ENCODE measurements at places on chromosomes 3 and 15.

GRCh38 chr3:5840056-5840455, 652.5 kb downstream of the EDEM1 start:
- no peak for DNase-seq

DNA sequence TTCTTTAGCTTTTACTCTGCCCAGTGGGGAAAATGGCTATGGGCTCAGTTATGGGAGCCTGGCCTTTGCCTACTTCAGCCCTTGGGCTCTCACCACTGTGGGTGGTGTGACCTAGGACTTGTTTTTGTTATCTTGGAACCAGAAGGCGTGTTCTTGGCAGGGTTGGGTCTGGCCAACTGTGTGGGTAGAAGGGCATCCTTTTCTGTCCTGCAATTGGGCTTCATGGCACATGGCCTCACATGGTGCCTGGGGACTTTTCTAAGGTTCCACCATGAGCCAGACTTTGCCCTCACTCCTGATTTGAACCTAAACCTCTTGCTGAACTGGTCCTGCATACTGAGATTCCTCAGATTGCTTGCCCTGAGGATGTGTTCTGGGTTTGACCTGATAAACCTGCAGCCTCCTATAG, 1.7 kb downstream of the GLYCTK start:
- DNase-seq, result no peak

GRCh38 chr3:42729404-42730145, 27.0 kb upstream of the HHATL start:
- DNase-seq, result no peak

DNA sequence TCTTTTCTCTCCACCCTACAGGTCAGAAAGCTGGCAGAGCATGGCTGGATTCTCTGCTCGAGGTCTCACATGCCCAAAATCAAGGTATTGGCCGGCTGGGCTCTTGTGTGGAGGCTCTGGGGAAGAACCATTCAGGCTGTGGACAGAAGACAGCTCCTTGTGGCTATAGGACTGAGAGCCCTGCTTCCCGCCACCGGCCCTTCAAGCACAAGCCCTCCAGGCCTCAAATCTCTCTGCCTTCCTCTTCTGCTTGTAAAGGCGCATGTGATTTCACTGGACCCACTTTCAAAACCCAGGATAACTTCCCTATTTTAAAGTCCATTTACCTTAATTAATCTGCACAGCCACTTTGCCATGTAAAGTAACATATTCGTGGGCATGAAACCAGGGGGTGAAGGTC, 36.2 kb upstream of the MGLL start:
- DNase-seq, result no peak

DNA sequence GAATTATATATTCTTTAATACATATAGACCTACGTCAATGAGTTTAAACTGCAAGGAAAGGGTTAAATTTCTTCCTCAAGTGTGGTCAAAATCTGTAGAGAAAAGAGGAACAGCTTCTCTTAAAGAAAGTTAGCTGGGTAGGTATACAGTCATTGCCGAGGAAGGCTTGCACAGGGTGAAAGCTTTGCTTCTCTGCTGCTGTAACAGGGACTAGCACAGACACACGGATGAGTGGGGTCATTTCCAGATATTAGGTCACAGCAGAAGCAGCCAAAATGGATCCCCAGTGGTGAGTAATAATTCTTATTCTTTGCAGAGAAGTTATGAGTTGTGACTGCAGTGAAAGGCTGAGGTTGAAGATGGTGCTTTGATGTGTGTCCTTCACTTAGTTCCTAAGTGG, at the start of gene CD86:
Gene CD86, plus strand, starts transcription at position 148 of the 400 bp plus-strand sequence. Its CDS starts 128 bp downstream, at position 276.
- peak; percentile 59 for DNase-seq

GRCh38 chr3:62662677-62663076, 212.5 kb downstream of the CADPS start:
- DNase-seq, result no peak

Measured in GM13976 (cell line).